A549 treated with AZD2906 at 1 μM for 4 hours (cell line): ENCODE measurements at places on chromosomes 5 and 9. TPM values are rescaled to one million over a fixed set of nuclear protein-coding genes. Genes with fewer than 3 reads are reported as not detected.

Gene TOR1A
- total RNA-seq: 57.5 to 61.8 TPM (median 60.9 TPM) in 5 replicates

Gene CCNH
- total RNA-seq: 35.0 to 52.7 TPM (median 37.7 TPM) in 5 replicates

Gene OR1Q1
- 0.07 TPM in 1 of 5 replicates, not detected in the others for total RNA-seq

Gene DMGDH
- total RNA-seq: 0.29 TPM in 1 of 5 replicates, not detected in the others

Gene CCDC152
- not detected in 5 replicates for total RNA-seq

Gene IGFBPL1
- total RNA-seq: 2.1 to 2.9 TPM (median 2.4 TPM) in 5 replicates

Gene SLC25A48
- 0.11 to 0.41 TPM (median 0.24 TPM) in 5 replicates for total RNA-seq

Gene AGGF1
- total RNA-seq: 12.6 to 14.2 TPM (median 13.5 TPM) in 5 replicates

Gene ENTREP1
- 0.74 to 0.80 TPM (median 0.78 TPM) in 5 replicates for total RNA-seq

Gene EGFLAM
- total RNA-seq: 0.21 to 0.39 TPM (median 0.23 TPM) in 5 replicates

Gene SLC45A2
- not detected in 5 replicates for total RNA-seq

Gene ORM2
- not detected in 5 replicates for total RNA-seq

Gene MEIKIN
- total RNA-seq: not detected in 5 replicates

Gene FCN1
- not detected in 5 replicates for total RNA-seq

Gene OTULINL
- 22.6 to 28.6 TPM (median 26.3 TPM) in 5 replicates for total RNA-seq

Gene BNC2
- total RNA-seq: 4.6 to 6.9 TPM (median 6.4 TPM) in 5 replicates

Gene SOWAHA
- total RNA-seq: 0.08 to 0.16 TPM (median 0.10 TPM) in 5 replicates

Gene PCDHB8
- 0.24 to 0.28 TPM (median 0.26 TPM) in 5 replicates for total RNA-seq

Gene FBLL1
- total RNA-seq: 0.07 to 0.14 TPM (median 0.11 TPM) in 4 of 5 replicates, not detected in the other

Gene PCDHGC4
- total RNA-seq: 0.02 to 0.07 TPM in 2 of 5 replicates, not detected in the others

Gene QRFP
- total RNA-seq: not detected in 5 replicates

Gene SPINK6
- total RNA-seq: 0.28 to 0.75 TPM (median 0.36 TPM) in 5 replicates

Gene GABRP
- total RNA-seq: not detected in 5 replicates

Gene SPAG8
- total RNA-seq: 0.34 to 0.52 TPM (median 0.35 TPM) in 5 replicates

Gene DMRT2
- total RNA-seq: 0.03 to 0.10 TPM (median 0.08 TPM) in 3 of 5 replicates, not detected in the others
